Activated CD8-positive, alpha-beta T cell treated with anti-CD3 and anti-CD28 coated beads for 36 hours (primary cell): ENCODE measurements at places on chromosomes 5 and 9.

DNA sequence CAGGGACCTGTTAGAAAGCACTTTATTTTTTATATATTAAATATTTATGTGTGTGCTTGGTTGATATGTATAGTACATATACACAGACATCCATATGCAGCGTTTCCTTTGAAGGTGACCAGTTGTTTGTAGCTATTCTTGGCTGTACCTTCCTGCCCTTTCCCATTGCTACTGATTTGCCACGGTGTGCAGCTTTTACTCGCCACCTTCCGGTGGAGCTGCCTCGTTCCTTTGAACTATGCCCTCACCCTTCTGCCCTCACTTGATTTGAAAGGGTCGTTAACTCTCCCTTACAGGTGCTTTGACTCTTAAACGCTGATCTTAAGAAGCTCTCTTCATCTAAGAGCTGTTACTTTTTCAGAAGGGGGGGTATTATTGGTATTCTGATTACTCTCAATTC, 20.5 kb downstream of the RGMB start:
- DNase-seq, result no peak

- no peak for DNase-seq
These were observed 27.3 kb downstream of the NIPAL4 start for GRCh38 chr5:157487358-157487757.

DNA sequence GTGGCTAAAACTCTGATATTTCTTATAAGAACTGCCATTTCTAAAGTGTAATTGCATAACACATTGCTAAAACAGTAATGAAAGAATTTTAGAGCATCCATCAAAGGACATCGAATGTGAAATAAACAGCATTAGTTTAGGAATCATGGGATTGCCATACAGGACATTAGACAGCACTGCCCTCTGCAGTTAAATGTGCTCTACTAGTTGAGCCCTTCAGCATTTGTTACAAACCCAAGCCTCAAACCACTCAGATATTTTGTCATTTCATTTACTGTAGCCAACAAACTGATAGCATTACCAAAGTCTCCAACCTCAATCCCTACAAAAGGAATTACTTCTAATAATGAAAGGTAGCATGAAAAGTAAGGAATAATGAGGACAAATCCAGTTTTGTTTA, 116.8 kb upstream of the COX7C start:
- no peak for DNase-seq

- no peak for DNase-seq
These were observed 62.4 kb downstream of the TNPO1 start for GRCh38 chr5:72878854-72879253.

- no peak for DNase-seq
These were observed 216.0 kb upstream of the DAP start for GRCh38 chr5:10977011-10977410.

- DNase-seq, result no peak
These were observed 20.1 kb upstream of the TCERG1 start for GRCh38 chr5:146426853-146427618.

DNA sequence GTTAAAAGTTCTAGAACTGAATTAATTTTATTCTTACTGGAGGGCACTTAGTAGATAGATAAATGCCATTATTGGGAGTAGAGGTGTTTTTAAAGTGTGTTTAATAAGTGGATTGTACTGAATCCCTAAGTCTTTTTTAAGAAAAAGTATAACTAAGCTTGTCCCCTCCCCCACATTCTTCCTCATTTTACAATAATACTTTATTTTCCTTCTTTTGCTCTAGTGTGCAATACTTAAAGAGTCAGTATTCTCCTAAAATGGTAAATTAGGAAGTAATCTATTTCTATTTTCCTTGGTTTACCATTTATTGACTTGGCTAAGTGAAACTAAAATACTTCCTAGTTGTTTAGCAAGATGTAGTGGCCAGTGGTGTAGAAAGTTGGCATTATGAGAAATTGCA, 11.6 kb downstream of the UBLCP1 start:
- no peak for DNase-seq

GRCh38 chr9:107875571-107875980, 386.0 kb upstream of the KLF4 start:
- no peak for DNase-seq
